ENCODE measurements at places on chromosomes 2 and 18.

DNA sequence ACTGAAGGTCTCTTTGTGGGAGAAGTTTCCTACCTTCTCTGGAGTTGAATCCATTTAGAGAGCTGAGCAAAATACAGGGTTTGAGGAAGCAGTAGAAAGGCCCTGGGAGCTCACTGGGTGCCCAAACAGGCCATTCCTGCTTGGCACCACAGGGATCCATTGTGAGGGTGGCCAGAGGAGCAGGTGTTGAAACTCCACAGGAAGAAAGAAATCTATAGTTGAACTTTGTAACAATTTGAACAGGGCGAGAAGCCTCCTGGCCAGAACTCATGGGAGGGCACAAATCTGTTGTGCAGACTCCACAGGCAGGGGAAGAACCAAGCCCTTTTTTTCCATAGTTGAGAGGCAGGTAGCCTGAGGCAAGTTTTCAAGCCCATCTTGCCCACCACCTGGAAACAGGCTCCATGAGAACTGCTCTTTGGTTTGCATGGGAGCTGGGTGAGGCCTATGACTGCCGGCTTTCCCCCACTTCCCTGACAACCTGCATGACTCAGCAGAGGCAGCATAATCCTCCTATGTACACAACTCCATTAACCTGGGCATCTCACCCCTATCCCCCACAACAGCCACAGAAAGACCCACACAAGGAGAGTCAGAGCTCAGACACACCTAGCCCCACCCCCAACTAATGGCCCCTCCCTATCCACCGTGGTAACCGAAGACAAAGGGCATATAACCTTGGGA lies 1053.0 kb downstream of the TSN start:
- no peak for DNase-seq

- DNase-seq = no peak
Observed at GRCh38 chr2:240139011-240139441, 1.4 kb downstream of the OTOS start.

DNA sequence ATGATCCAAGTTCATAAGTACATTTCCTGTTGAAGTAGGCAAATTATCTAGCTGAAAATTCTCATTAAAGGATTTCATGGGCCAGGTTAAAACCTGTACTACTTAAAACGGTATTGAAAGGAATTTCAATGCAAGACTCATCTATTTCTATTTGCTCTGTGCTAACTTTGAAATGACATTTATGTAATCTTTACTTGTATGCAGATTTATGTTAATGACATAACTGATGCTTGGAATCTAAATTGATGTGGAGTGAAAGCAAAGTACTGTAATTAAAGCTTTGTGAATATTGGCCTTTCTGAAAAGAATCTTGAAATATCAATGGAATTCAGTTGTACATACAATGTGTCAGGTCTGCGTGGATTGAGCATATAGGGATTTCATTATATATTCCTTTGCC lies 390.0 kb downstream of the CPS1 start:
- no peak for DNase-seq

- no peak for DNase-seq
Observed at GRCh38 chr2:14827226-14828023, 194.9 kb downstream of the LRATD1 start.

- peak; percentile 69 for DNase-seq
Observed at GRCh38 chr2:58042486-58042970, 4.1 kb upstream of the VRK2 start.

GRCh38 chr2:199108056-199108455 lies 349.7 kb downstream of the SATB2 start:
- no peak for DNase-seq

DNA sequence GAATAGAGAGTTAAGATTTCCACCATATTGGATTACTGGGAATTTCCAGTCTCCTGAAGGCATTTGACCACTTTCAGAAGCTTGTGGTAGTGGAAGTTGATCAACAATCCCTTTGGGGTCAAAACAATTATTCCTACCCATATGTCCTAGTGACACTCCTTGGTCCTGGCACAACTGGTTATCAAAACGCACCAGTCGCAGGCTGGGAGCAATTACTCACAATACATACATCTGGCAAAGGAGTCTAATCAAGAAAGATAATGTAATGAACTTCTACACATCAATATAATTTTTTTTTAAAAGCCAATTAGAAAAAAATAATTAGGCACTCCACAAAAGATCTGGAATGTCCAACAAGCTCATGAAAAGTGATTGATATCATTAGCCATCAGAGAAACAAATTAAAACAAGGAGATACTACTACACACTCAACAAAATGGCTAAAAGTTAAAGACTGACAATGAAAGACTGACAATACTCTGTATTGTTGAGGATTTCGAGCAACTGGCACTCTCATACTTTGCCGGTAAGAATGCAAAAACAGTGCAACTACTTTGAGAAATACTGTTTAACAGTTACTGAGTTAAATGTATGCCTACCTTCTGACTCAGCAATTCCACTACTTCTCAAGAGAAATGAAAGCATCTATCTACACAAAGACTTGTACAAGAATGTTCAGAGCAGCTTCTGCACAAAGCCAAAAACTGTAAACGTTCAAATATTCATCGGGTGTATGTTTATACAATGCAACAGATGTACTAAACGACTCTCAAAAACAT lies 2.0 kb downstream of the INO80C start:
- no peak for DNase-seq

GRCh38 chr2:240957656-240958365 lies 40.6 kb upstream of the SNED1 start:
- DNase-seq = no peak

DNA sequence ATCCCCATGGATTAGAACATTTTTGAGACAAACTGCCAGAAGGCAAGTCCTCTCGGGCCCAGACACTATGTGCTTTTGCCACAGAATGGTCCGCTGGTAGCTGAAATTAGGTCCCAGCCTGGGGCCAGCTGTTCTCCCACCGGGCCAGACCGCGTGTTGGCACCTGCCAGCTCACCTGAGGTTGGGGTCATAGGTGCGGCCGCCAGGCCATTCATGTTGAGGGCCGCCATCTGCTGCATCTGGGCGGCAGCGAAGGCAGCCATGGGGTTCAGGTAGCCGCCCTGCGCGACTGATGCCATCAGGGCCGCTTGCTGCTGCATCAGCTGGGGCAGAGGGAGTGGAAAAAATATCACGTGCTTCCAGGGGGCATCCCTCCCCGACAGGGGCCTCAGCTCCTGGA lies 292.8 kb downstream of the CELF4 start:
- no peak for DNase-seq

DNA sequence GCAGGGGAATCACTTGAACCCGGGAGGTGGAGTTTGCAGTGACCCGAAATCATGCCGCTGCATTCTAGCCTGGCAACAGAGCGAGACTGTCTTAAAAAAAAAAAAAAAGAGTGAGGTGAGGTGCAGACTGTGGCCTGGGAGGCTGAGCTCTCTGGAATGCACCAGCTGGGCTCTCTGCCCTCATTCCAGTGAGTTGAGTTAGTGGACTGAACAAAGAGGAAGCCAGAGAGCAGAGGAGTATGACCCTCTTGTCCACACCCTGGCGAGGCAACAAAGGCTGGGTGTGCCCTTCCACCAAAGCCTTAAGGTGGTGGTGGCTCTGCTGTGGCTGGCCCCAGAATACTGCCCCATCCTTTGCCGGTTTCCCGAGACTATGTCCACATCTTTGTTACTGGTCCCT lies 71.3 kb upstream of the ACKR3 start:
- no peak for DNase-seq

- DNase-seq = peak; percentile 11
Observed at GRCh38 chr2:121746071-121746578, 9.3 kb upstream of the TSN start.

DNA sequence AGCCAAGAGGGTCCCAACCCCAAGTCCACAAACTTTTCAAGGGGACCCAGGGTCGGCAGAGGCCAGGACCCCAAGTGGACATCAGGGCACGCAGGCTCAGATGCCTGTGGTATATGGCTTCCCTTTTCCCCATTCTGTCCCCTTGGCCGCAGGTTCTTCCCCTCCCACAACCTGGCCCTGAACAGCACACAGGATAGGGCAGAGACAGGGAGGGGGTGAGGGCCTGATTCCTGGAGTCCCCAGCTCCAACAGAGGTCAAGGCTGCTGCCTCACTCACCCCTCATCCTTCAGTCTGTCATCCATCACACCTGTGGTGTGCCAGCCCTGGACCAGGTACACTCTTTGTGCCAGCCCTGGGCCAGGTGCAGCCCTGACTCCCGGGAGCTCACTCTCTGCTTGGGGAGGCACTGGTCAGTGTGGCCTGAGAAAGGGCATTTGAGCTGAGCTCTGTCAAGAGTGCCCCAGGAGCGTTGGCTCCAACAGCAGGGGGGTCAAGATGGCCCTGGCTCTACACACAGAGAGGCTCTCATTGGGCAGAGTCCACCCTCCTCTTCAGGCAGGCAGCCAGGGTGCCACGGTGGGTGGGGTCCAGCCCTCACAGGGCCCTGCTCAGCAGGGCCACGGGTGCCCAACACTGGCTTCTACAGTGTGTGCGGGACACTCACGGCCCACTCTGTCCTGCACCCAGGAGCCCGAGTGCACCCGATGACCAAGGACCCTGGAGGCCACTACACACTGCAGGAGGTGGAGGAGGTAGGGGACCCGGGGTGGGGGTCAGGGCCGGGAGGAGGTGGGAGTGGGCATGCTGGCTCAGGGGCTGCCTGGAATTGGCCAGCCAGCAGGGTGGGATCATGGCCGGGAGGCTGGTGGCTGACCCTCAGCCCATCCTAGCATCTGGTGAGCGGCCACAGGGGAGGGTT lies 1.6 kb downstream of the AGXT start:
- DNase-seq = no peak

DNA sequence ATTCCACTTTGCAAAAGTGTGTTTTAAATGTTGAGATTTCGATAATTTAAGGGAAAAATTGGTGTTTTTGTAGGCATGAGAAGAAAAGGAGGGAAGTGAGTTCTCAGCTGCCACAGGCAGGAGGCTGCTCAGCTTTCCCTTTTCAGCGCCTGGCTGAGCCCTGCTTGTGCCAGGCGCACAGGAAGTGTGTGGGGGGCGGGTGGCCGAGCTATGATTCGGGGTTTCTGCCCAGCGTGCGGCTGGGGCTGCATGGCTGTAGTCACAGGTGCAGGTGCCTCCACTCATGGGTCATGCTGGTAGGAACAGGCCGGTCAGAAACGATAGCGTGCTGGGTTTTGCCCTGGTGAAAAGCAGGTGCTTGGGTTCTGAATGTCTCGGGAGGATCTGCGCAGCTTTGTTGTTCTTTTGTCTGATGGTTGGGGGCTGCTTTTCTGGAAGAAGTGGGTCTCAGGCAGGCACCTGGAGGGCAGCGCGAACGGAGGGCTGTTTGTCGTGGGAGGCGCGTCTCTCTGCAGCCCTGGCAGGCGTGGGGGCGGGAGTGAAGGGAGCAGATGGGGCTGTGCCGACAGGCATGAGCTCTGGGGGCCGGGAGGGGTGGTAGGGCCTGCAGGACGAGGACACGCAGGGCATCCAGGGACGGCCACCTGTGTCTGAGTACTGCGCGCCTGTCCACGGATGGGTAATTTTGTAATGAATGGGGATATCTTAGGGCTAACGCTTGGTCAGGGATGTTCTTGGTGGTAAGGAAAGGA lies 2.1 kb downstream of the KCNG2 start:
- no peak for DNase-seq

- DNase-seq = no peak
Observed at GRCh38 chr18:79367480-79367879, 28.2 kb upstream of the NFATC1 start.

All from CD4-positive, alpha-beta T cell treated with Interleukin-15 for 4 hours (primary cell).